ENCODE measurements at places on chromosomes 3 and 15.

DNA sequence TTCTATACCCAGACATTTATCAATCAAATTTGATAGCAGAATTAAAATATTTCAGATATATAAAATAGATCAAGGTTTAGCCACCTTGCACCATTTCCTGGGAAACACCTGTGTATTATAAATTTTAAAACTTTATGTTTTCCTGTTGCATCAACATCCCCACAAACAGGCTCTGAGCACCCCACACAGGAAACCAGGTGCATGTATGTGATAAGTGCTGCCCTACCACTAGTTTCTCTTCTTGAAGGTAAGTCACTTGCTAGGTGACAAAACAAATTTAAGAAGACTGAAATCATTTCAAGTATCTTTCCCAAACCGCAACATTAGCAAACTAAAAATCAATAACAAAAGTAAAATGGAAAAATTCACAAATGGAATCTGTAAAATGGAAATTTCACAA is 496.1 kb upstream of the CCDC54 start:
- no peak for DNase-seq

DNA sequence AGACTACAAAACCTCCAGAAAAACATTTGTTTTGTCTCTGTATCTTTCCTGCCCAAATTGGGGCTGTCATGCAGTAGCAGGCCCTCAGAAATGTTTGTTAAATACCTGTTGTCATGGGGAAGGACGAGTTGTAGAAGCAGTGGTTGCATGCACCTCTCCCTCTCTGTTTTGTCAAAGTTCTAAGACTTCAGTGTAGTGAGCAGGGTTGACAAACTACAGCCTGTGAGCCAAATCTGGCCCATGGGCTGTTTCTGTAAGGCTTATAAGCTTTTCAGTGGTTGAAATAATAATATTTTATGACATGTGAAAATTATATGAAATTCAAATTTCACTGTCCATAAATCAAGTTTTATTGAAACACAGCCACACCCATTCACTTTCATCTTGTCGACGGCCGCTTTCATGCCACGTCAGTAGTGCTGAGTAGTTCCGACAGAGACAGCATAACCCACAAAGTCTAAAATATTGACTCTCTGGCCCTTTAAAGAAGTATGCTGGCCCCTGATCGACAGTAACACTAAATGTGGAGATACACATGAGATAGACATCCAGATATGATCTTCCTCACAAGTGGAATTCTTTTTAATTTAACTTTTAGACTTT is 102.9 kb downstream of the PDZRN3 start:
- DNase-seq = no peak

DNA sequence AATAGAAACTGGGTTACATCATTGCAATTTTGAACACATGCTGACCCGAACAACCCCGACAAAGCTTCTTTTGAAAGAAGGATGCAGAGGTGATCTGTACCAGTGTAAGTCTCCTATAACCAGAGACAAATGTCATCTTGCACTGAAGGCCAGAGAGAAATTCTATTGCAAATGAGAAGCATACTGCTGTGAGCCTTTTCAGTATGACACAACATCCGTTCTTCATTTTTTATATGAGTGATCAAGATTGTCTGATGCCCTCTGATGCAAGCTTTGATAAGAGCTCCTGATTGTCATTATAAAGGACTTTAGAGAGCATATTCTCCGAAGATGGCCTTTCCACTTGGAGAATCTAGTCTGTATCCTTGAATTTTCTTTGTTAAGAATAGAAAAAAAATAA is 36.9 kb downstream of the PCOLCE2 start:
- no peak for DNase-seq

DNA sequence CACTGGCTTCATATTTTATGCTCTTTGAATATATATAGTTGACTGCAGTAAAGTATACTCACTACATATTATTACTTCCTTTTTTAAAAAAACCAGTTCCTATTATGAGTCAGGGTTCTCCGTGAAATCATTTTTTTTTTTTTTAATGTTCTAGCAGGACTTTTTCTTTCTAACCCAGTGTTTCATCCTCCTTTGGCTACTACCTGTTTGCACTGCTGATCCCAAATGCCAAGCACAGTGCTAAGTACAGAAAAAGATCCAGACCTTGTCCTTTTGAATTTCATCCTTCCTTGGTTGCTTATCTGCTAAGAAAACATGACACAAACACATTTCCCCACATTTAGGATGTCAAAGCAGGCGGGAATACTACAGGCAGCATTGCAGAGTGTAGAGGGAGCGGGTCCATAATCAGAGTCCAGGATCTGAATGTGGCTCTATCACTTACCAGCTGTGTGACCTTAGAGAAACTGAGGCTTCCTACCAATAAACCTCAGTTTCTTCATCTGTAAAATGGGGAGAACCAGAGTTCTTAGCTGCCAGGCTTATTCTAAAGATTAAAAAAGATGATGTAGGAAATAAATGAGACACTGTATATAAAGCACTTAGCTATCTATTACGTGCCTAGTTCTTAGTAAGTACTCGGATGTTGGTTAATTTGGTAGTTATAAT is 37.2 kb upstream of the ANPEP start:
- no peak for DNase-seq

DNA sequence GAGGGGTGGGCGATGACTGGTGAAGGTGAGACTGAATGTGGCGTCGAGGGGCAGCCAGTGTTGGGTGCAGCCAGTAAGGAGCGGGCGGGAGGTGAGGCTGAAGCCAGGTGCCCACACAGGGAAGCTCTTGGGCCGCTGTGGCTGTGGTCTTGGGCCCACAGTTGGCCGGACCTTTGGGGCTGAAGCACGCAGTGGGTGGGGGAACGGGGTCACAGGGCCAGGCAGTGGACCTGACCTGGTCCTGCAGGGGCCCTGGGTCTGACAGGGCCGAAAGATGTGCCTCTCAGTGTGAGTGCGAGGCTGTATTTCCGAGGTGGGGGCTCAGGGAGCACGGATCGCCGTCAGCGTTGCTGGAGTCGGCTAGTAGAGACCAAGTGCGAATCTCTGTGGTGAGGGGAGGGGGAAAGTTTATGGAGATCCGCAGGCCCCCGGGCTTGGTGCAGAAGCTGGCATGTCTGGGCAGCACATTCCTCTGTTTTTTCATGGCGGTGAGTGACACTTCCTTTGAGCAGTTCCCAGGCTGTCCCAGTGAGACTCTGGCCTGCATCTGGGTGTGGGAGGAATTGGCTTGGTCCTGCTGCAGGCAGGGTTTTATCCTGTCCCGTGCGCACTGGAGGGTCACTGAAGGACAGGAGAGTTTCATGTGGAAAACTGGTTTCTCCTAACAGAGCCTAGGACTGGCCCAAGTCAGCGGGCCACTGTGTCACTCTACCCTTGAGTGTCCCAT is 100.8 kb downstream of the TMEM266 start:
- DNase-seq = no peak

- DNase-seq = no peak
Observed at GRCh38 chr3:103968751-103969150, 1398.0 kb upstream of the ALCAM start.

DNA sequence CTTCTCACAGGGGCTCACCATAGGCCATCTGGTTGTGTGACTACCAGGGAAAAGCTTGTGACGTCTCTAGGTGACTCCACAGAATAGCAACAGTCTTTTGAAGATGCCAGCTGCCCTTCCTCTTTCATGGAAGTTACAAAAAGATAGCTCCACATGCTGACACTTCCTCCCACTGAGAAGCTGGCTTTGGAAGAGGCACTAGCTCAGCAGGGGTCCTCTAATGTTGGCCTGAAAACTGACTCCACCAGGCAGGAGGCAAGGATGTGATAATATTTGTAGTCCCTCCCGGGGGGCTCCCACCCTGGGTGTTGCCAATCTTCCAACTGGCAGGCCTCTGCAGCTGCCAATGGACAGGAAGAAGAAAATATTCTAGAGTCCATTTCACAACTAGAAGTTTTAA is 343.5 kb downstream of the NEK10 start:
- DNase-seq = no peak

DNA sequence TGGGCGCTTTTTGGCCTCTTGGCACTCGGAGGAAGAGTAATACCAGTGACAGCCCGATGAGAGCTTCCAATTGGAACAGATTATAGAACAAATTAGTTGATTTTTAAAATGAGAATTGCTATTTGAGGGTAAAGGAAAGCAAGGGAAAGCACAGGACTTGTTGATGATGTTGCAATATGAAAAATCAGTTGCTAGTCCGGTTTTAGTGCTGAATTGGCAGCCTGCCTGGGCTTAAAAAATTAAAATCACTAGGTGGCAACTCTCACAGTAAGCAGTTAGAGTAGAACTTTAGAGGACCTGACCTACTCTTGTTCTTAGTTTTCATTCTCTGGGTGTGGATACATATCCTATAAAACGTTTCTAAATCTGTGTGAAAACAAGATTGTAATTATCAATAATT is 2.1 kb upstream of the SCAANT1 start:
- DNase-seq = no peak

DNA sequence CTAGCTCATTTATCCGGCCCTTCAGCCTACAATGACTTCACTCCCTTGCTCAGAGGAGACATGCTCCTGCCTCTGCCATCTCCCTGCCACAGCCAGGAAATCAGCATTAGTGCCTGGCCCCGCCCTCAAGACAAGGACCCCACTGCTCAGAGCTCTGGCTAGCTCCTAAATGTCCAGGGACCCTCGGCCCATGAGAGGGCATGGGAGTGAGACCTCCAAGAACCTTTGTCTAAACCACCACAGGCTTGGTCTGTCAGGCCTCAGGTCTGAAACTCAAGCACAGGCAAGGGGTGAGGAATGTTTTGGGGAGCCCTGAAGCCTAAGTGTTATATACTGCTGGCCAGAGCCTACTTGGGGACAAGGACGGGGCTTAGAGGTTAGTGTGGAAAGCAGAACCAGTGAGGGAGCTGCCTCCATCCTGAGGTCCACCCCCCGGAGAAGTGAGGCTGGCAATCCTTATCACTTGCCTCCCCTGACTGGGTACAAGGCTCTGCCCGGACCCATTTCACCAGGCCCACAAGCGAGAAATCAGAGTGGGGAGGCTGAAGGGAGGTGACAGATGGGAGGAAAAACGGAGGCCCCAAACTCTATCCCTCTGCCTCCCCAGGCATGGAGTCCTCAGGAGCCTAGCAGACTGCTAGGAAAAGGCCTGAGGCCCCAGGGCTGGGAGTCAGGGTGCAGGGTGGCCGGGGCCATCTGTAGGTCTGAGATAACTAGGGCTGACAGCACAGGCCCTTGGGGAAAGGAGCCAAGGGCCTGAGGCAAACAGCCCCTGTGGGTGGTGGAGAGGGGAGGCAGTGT is 18.8 kb downstream of the SHF start:
- no peak for DNase-seq

GRCh38 chr15:45122719-45123118 is 7.0 kb downstream of the DUOXA1 start:
- no peak for DNase-seq

GRCh38 chr3:167750272-167750971 is 14.9 kb downstream of the SERPINI1 start:
- DNase-seq = no peak

DNA sequence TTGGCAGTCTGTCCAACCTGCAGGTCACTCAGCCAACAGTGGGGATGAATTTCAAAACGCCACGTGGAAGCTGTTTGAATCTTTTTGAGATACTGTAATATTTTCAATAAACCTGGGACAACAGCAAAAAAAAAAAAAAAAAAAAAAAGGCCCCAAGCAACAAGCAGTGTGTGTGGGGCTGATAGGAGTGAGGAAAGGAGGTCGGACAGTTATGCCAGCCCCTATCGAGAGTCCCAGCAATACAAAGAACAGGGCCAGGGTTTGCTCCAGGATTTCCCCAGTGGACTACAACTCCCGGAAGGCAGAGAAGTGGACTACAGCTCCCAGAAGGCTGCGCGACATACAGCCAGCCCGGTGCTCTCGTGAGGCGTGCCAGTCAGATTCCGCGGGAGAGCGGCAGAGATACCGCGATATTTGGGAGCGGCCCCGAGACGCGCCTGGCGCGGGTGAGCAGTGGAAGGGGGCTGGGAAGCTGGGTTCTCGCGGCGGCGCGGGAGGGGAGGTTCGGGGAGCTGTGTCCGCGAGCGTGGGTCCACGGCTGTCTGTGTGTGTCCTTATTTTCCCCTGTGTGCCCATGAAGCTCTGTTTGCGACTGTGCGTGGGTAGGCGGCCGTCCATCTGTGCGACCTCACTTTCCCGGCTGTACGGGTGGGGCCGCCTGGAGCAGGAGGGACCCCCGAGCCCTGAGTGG is at the start of gene PPCDC:
TSS of gene PPCDC (plus strand) at position 410 of the 691 bp plus-strand sequence. CDS start 4,729 bp downstream, outside the sequence.
- peak; percentile 95 for DNase-seq

DNA sequence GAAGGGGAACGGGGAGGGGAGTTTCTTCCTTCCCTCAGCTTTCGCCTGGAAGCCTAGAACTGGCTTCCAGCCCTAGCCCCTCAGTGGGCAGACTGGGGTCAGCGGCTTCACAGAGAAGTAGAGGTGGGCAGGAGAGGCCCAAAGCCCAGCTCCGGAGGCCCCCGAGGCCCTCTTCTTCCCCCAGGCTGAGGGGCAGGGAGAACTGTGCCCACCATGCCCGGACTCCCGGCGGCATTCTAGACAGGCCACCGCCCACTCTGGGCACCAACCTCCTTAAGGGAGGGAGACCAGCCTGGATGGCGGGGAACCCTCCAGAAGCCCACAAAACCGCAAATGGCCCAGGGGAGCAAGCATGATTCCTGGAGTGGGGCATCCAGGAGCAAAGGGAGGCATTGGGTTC is 17.9 kb downstream of the HAPLN3 start:
- DNase-seq = no peak

DNA sequence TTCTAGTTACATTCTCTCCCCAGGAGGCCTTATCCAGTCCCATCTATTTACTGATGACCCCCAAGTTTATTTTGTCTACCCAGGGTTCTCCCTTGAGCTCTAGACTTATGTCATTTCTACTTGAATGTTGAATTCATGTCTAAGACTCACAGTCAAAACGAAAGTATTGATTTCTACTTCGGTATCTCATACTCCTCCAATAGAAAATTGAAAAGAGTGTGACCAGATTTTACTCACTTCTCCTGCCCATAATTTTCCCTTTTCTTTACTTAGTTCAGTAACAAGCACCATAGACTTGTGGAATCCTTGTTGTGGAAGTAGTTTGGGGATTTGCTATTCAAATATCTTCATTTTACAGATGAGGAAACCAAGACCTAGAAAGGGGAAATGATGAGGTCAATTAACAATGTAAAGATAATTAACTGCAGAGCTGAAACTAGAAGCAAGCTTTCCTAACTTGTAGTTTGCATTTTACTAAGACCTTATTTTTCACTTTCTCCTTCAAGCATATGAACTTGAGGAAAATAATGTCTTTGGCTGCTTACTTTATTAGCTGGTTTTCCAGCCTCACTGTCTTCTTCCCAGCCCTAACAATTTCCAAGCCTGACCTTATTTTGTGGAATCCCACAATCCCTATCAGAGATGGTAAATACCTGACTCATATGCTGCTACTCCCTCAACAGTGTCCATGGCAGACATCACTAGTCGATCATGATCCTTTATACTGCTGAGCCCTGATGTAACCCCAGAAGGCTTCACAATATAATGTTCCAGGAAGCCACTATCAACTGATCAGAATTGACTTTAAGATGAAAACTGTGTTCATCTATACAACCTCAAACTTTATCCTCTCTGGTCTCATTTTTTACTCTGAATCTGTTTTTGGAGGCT is 123.9 kb upstream of the AGBL1 start:
- no peak for DNase-seq

- DNase-seq = no peak
Observed at GRCh38 chr15:71551566-71551965, 258.8 kb upstream of the NR2E3 start.

- DNase-seq = no peak
Observed at GRCh38 chr15:39193611-39194010, 387.3 kb upstream of the THBS1 start.

GRCh38 chr3:124256599-124256998 is 264.7 kb upstream of the ROPN1 start:
- no peak for DNase-seq

Measured in activated naive CD4-positive, alpha-beta T cell treated with anti-CD3 and anti-CD28 coated beads, Interleukin-2, amount 50 U/mL, for 16 hours (primary cell).